NCI-H2081 treated with DMSO at 0.1 percent for 48 hours (cell line): ENCODE measurements at places on chromosomes 4 and X.
A peak's percentile ranks its signal among the peaks of the same experiment; 100 is the strongest.

DNA sequence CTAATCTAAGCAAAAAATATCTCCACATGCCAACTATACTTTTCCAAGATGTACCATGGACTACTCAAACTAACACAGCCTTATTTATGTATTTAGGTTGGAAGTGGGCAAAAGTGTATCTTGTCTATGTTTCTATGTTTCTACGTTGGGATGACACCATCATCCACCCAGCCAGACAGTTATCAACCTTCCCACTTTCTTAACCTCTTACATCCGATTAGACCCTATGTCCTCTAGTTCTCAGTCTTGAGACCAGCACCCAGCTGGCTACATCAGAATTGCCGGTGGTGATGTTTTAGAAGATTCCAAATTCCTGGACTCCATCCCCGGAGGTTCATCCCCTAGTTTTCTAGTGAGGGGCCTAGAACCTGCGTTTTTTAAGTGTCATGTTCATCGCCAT is 1.0 kb upstream of the AASDH start:
- no peak for DNase-seq

DNA sequence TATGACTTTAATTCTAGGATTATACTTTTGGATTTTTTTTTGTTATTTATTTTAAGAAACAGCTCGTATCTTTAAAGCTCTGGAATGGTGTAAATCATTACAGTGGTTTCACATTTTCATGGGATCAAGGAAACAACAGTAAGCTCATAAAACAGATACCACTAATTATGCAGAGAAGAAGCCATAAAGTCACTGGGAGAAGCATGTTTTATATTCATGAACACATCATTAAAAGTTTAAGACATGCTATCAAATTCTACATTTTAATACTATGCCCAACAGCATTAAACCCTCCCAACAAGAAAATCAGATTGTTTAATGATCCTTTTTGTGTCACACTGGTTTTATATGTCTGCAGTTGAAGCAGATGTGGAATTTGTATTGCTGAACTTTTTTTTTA is 149.9 kb downstream of the FBXO8 start:
- no peak for DNase-seq

- no peak for DNase-seq
Observed at GRCh38 chr4:169366821-169367220, 96.1 kb upstream of the SH3RF1 start.

- DNase-seq: no peak
Observed at GRCh38 chr4:138344054-138344453, 101.9 kb upstream of the SLC7A11 start.

DNA sequence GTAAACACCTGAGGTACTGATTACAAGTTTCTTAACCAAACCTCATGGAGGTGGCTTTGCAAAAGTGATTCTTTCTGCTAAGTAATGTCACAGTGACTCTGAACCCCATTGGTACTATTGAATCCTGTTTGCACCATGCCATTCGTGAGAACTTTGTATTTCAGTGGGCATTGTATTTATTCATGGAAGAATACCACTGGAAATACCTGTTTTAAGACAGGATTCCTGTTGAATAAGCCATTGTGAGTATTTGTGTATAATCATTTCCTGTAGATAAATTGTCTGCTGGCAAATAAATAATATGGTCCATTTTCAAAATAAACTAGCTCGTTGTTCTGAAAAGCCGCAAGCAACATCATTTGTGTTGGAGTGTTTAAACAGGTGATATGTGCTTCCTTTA is 136.4 kb upstream of the GUCY1A1 start:
- peak; percentile 5 for DNase-seq

GRCh38 chr4:152640058-152640921 is 39.5 kb downstream of the TMEM154 start:
- DNase-seq: no peak

DNA sequence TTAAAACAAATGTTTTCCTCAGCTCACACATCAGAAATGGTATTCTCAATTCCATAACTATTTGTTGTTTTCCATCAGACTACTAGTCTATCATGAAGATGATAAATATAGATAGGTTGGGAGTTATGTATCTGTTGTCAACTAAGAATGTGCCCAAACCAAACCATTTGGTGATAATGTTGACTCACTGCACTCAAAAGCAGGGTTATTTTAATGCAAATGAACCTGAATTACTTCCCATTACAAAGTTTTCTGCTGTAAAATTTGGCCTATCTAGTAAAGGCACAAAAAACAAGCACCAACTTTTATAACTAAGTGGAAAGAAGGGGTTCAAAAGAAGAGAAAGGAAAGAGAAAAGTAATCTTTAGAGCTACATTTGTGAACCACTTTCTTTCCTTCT is 93.5 kb downstream of the TBCK start:
- DNase-seq: no peak

- no peak for DNase-seq
Observed at GRCh38 chr4:103197765-103198110, 405 bp downstream of the CENPE start.

DNA sequence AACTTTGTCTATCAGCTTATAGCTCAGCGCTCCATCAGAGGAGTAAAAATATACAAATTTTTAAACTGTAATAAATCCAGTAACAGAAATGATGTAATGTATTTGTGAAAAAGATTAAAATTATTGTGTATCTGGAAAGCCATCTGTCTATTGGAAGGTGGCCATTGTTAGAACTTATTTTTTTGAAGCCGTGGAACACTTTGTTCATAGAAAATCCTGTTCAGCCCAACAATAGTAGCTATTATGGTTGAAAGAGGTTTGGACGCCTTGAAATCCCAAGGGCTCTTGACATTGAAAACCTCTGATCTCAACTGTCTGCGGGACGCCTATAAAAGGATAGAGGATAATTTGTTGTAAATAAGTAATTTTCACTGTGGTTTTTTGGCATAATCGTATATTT is 98.3 kb downstream of the RAPGEF2 start:
- no peak for DNase-seq

DNA sequence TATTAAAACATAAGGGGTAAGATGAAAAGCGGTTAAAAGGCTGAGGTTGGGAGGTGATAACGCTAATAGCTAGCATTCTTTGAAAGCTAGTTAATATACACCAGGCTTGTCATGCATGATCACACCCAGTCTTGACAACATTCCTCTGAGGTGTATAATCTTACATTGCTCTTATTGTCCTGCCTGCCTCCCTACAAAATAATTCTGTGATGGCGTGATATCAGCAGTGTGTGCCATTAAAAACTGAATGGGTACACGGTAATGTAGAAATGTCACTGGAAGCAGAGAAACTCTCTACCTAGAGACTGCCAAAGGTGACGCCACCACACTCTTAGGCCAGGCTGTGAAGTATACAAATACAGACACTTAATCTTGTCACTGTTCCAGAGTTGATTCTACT is 68.1 kb downstream of the DIAPH2 start:
- no peak for DNase-seq

DNA sequence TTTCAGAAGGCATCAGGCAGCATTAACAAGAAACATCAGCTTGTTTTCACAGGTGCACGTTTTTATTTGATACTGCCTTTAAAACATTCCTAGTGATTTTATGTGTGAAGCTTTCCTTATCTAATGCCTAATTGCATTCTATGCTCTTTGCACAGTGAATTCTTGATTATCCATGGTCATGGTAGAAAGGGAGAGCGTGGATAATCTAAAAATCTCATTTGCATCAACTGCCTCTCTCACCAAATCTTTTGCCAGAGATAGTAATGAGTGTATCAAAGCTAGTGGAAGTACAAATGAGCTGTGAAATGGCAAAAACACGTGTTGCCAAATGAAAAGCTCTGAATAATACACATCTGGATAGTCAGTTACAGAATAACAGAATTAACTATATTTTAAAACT is 170.5 kb downstream of the NAA11 start:
- no peak for DNase-seq

DNA sequence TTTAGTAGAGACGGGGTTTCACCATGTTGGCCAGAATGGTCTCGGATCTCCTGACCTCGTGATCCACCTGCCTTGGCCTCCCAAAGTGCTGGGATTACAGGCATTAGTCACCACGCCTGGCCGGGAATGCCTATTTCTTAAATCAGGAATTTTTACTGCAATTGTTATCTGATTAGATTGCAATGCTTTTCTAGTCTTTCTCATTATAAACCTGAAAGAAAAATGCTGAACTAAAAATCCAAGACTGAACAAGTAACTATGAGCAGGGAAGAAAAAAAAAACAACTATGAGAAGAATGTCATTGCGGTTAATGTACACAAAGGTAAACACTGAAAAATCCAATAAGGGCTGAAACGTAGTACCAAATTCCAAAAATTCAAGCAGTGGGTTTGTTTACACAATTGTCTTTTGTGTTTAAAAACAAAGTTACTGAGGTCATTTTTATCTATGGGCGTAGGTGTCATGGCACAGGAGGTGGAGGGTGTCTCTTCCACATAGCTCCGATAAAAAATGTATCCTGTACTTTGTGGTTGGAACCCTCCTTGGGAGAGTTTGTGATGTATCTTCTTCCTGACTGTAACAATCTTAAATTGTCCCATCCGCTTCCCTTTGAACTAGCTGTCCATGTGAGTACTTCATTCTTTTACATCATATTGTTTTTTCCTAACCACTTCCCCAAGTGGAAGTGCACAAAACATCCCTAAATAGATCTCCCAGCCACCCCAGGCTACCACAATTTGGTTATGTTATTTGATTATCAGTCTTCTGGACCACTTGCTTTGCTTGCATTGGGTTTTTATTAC is 11.1 kb upstream of the TMEM156 start:
- no peak for DNase-seq

- no peak for DNase-seq
Observed at GRCh38 chrX:68196939-68197791, 236.1 kb downstream of the OPHN1 start.

DNA sequence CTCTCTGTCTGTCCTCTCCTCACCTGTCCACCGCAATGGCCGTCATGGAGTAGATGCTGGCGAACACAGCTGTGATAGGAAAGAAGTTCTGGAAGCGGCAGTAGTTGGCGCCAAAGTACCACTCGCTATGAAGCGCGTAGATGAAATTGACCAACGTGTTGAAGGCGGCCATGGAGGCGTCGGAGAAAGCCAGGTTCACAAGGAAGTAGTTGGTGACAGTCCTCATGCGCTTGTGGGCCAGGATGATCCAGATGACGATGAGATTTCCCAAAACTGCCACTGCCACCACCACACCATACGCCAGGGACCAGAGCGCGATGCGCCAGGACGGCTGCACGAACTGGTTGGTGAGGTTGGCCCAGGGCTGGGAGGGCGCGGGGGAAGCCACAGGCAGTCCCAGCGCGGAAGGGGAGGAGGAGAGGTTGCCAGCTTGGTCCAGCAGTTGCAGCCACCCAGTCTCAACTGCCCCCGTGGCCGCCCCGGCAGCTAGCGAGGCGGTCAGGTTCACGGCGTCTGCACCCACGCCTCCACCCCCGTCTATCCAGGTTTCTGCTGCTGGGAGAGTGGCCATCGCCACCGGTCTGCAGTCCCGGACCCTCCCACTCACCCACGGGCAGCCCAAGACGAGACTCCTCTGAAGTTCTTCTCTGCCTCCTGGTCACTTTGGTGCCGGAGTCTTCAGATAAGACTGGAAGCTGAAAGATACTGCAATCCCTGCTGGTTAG is 518 bp downstream of the TACR3 start:
- no peak for DNase-seq

DNA sequence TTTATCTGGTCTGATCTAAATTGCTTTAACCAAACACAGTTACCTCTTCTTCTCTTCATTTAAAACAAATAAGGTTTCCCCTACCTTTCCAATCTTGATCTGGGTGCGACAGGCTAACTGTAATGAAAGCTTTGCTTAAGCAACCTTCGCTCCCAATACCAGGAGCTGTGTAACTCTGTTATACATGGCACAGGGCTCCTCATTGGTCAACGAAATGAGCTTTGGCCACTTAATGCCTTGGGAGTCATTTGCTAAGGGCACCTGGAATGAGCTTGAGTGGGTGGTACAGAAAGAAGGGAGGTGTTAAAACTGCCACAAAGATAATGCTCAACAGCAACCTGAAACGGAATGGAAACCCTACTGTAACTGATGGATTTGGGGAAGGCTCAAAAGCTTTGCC is 140.5 kb downstream of the CHRNA9 start:
- no peak for DNase-seq
